AG08395 (cell line): ENCODE measurements at places on chromosomes 1 and 21.

GRCh38 chr21:27425574-27425973, 458.7 kb upstream of the ADAMTS5 start:
- DNase-seq = peak; percentile 60

- no peak for DNase-seq
These were observed 49.7 kb downstream of the SLX9 start for GRCh38 chr21:44989537-44989886.

DNA sequence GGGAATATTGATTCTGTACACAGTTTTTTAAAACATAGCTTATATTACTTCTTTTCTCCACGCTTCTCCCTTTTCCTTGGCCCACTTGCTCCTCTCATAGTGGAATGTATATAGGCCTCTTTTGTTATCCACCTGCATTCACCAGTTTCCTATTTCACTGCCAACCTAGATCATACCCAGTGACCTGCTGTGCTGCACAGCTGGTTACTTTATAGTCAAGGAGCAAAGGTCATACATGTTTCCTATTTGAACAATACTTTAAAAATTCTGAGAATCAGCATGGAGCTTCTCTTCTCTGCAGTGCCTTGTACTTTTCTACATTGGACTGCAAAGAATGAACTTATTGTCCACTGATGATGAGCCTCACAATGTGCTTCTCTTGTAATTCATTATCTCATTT, 4.3 kb upstream of the SLC35D1 start:
- DNase-seq = no peak

- no peak for DNase-seq
These were observed 201.7 kb downstream of the NRIP1 start for GRCh38 chr21:14862794-14863720.

GRCh38 chr1:199287647-199288046, 648.8 kb downstream of the PTPRC start:
- DNase-seq = no peak

GRCh38 chr1:165675794-165676193, 22.6 kb downstream of the ALDH9A1 start:
- DNase-seq = no peak

- DNase-seq = no peak
These were observed 47.2 kb downstream of the MORN1 start for GRCh38 chr1:2344121-2344681.

GRCh38 chr1:40004857-40005256, 35.7 kb upstream of the CAP1 start:
- DNase-seq = no peak

DNA sequence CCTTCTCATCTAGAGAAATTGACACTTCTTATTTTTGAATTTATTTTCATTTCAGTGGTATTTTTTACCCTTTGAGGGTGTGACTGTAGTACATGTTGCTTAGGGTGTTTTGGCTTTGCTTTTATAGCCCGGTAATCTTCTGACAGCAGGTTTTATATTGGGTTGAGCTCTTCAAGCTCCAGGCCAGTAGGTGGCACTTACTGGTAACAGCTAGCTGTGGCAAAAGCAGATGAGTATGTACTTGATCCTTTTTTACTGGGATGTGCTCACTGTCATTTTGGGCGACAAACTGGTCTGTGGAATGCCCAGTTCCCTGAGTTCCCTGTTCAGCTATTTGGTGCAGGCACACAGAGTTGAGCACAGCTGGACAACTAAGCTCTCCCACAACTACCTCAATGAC, 916.2 kb upstream of the B3GALT2 start:
- DNase-seq = no peak

DNA sequence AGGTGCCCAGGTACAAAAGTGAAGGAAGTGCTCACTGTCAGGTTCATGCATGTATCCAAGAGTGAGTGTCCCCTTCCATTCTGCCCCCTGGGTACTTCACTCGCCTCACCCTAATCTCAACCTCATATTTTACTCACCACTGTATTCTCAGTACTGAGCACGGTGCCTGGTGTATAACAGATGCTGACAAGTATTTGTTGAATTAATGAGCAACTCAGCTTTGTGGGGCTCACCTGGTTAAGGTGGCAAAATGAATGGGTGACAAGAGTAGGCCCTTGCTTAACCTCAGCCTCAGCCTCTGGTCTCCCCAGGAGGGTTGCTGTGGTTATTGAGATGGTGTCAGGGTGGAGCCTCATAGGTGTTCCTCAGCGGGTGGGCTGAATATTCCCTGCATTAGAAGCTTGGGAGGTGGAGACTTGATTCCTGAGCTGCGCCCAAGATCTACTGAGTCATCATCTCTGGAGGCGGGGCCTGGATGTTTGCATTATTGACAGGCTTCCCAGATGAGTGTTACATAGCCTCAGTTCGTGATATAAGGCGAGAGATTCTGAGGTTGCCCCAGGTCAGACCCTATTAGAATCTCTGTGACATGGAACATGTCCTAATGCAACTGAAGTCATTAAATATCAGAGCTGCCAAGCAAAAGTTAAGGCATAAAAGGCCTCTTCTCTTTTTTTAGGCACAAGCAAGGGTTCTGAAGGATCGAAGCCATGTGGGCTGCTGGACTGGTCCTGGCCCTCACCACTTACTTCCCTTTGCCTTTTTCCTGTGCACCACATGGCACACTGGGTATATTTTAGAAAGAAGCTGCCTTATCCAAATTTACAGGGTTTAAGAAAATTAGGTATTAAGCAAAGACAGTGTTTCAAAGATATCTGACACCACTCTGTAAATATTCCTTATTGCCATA, 39.2 kb downstream of the SYT6 start:
- no peak for DNase-seq

- DNase-seq = no peak
These were observed 160.2 kb upstream of the VAMP3 start for GRCh38 chr1:7610936-7611335.

GRCh38 chr1:109543283-109543987, 3.8 kb downstream of the GPR61 start:
- no peak for DNase-seq

GRCh38 chr1:38020396-38020795, 7.9 kb downstream of the UTP11 start:
- no peak for DNase-seq

DNA sequence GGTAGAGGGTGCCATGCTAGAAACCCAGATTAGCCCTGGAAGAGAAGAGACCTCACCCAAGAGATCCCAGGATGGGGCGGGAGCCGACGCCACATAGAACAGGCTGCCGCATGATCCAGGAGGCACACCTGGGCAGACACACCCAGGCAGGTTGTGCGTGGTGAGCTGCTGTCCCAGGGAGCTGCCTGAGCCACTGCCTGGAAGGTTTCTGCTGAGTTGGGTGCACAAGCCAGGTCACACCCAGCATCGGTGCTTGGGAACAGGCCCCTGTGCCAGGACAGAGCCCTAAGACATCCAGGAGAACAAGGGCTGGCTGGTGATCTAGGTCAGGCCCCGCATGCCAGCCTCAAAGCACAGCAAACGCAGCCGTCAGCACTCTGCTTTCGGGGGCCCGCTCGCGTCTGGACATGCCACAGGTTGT, 40.2 kb downstream of the CTNNBIP1 start:
- DNase-seq = no peak

GRCh38 chr1:45769261-45769932, 18.9 kb upstream of the IPP start:
- DNase-seq = peak; percentile 18

DNA sequence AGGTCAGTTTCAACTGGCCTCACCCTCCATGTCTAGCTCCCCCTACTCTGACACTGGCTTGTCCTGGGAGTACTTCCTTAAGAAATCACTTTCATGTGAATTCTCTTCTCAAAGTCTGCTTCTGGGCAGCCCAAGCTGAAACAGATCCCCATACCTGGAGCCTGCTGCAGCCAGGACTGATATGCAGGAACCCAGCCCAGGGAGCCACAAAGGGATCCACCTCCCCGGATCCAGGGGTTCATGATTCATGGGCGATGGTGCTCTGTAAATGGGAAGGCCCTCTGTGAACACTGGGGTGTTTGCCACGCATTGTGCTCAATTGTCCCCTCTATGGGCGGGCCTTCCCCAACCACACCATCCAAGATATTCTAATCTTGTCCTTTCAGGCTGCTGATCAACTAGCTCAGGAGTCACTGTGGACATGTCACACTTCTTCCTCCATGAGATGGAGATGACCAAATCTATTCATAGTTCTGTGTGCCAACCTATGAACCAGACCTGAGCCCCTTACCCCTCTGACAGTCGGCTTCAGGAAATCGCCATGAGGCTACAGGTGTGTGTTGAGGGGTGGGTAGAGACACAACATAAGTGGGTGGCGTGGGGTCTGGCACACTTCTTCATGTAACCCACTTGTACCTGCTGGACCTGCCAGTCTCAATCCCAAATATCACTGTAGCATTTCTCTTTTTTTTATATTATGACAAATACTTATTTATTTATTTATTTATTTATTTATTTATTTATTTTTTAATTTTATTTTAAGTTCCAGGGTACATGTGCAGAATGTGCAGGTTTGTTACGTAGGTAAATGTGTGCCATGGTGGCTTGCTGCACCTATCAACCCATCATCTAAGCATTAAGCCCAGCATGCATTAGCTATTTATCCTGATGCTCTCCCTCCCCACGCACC, 41.8 kb downstream of the RUNX3 start:
- DNase-seq = no peak

GRCh38 chr21:44377922-44378645, 24.7 kb downstream of the TRPM2 start:
- DNase-seq = no peak

DNA sequence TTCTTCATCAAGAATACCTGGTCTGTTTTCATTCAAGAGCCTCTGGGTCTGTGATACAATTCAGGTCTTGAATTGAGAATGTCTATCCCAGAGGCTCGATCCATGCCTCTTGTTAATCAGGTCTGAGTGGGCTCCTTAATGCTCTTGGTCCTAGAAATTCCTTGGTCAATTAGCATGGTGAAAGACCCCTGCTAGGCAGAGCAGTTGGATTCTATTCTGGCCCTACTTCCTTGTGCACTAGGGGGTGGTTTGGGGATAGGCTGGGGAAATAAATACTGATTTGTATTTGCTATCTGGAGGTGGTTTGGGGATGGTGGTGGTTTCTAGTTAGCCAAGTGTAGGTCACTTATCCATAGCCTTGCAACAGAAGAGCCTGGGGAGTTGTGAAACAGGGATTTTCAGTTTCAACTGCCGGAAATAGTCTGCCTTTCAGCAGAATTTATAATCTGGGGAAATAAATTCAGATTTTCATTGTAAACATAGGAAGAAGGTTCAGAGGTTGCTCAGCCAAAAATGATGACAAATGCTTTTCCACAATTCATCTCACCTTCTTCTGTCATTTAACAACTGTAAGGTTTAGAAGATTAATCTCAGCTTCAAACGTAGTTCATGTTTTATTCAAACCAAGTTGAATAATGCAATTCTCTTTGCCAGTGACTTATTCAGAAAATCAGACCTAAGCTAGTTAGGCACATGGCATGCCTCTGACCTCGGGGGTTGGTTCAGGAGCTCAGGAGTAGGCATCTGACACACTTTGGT, 22.2 kb upstream of the SCAF4 start:
- no peak for DNase-seq

DNA sequence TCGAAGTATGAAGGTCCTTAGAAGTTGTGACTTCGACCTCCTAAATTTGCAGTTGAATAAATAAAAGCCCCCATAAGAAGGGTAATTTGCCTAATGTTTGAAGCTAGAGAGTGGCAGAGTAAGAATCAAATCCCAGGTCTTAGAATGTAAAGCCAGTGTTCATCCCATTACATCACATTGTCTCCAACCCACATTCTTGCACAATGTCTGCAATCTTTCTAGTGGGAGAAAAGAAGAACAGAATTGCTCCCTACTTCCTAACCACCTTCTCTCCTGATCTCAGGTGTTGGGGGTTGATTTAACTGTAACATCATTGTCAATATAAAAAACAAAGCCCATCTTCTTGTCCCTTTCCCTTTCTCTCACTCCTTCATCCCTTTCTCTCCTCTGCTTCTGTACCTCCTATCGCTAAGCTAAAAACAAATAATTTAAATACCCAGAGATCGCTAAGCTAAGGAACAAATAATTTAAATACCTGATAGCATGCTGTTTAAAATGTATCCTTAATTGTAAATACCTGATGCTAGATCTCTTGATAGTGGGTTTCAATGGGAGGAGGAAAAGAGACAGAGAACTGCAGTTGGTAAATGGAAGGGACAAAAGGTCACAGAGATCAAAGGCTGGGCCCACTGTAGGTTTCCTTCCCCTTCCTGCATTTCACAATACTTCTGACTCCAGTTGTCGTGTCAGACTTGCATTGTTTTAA, 32.1 kb upstream of the CCDC190 start:
- peak; percentile 30 for DNase-seq

- DNase-seq = no peak
These were observed 27.9 kb downstream of the KCNAB2 start for GRCh38 chr1:6073480-6074053.

DNA sequence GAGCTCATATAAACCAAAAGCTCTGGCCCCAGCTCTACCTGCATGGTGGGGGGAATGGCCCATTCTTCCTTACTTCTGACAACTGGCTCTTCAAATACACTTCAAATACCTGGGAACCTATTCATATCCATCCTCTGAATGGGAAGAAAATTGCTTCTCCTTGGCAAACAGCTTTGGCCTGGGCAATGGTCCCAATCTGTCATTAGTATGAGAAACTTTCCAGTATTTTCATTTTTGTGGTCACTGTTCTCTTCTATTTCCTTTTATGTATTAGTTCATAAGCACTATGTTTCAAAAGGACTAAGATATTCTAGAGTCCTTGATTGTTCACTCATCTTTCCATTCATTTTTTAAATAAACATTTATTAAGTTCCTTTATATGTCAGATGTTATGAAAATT, 5.2 kb upstream of the HSD3B2 start:
- DNase-seq = peak; percentile 28

DNA sequence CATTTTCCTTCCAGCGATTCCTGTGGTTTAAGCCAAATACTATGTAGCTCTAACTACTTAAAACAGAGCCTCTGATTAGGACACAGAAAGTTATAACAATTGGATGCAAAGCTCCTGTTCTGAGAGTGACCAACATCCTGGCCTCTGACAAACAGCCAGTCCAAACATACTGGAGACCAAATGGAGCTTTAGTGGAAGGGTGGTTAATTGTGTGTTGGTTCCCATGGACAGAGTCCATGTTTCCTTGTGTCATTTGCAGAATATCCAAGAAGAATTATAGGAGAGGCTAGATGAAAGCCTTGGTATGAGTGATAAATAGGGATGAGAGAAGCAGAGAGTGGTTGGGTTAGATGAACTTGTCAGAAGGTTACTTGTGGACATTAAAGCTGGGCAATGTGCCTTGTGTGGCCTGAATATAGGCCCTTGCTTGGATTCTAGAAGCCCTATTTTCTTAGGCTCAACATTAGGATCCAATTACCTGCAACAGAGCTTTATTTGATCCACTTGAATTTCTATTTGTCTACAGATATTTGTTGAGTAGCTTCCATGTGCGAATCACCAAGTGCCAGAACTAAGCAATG, 180.5 kb upstream of the GORAB start:
- no peak for DNase-seq
